ENCODE measurements at places on chromosomes 2 and 18. TPM values are rescaled to one million over a fixed set of nuclear protein-coding genes. Genes with fewer than 3 reads are reported as not detected.

Gene MBD2
- total RNA-seq, result 143 TPM

DNA sequence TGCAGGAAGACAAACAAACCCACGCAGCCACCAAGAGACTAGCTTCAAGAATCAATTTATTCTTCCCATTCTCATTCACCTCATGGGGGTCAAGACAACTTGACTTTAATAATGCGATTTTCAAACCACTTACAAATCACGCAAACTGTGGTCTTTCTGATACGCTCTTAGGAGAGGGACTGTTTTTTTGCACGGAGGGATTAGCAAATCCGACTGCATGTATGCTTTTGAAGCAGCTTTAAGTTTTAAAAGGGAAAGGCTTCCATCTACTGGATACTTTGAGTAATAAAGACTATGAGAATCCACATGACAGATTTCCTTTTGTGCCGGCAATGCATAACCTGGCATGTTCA, 322.9 kb upstream of the KCNJ3 start:
- no peak for DNase-seq

Gene ALPI
- total RNA-seq, result not detected

DNA sequence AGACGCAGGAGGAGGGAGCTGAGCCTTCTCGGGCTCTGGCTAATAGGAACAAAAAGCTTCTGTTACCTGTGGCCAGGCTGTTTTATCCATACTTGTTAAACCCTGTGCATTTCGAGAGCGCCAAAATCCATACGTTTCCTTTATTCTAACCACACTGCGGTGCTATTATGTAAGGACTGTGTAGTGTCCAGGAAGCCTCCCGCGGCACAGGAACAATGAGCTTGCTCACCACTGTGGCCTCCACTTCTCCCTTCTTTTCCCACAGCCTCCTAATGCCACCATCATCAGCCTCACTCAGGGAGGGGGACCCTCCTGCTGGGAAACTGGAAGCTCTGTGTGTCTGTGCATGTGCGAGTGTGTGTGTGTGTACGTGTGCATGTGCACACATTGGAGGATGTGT, 268.5 kb downstream of the HAUS1 start:
- DNase-seq, result no peak

DNA sequence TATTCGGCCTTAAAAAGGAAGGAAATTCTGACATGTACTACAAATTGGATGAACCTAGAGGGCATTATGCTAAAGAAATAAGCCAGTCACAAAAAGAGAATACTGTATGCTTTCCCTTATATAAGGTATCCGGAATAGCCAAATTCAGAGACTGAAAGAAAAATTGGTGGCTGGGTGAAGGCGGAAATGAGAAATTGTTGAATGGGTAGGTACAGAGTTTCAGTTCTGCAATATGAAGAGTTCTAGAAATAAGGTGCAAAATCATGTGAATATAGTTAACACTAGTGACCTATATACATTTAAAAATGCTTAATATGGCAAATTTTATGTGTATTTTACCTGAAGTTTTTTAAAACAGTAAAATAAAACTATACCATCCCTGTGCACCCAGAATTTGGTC, 43.1 kb downstream of the RMP24 start:
- no peak for DNase-seq

DNA sequence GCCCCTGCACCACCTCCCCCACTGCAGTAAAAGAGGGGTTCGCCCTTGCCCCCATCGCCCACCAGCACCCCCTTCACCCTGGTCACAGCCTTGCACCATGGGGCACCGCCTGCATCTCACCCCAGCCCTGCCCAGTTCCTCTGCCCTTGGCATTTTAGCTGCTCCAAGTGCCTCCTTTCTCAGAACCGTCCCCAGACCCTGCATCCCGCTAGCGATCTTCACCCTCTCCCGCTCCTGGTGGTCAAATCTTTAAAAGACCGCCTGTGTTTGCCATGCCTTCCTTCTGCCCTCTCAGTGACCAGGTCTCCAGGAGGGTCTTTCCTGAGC, 114.7 kb upstream of the OTOS start:
- DNase-seq, result no peak

DNA sequence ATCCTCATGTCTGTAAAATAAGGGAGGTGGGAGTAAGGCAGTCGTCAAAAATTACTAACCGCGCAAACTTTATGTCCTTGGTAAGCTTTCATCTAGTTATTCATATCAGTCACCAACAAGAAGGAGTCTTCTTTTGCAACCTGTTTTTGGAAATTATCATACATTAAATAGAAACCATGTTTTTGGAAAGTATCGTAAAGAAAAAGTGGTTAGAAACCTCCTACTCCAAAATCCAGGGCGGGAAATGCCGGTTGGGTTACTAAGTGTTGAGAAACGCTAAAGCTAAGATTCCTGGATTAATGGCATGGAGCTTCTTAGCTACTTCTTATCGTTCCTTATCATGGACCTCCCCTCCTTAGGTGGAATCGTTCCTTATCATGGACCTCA, 778 bp downstream of the BBS5 start:
- no peak for DNase-seq

- no peak for DNase-seq
Observed at GRCh38 chr18:59035591-59035990, 104.1 kb upstream of the SEC11C start.

Gene LYPD6B
- not detected for total RNA-seq

Gene THSD7B
- not detected for total RNA-seq

DNA sequence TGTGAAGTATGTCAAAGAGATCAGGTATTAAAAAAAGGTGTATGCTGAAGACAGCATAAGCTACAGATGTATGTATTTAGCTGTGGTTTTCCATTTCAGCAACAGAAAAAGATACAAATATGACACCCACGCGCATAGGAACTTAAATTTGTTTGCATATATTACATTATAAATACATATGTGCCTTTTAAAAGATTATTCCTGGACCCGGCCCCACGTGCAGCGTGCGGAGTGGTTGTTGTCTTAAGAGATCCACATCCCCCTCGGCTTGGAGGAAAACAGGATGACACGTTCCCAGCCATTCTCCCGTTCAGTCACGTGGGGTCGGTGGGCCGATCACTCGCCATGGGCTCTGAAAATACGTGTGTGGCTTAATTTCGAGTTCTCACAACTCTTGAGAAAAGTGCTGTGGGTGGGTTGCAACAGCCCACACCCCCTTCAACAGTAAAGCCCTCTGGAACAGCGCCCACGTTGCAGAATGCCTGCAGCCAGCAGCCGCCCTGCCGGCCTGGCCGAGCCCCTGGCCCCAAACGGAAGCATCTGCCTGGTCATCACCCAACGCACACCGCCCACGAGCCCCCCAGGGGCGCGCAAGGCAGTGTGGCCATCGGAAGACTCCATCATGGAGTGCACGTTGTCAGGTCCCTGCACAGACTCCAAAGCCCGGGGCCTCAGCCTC, 18.6 kb upstream of the KCNG2 start:
- no peak for DNase-seq

GRCh38 chr2:180247658-180248057, 240.6 kb upstream of the CWC22 start:
- no peak for DNase-seq

DNA sequence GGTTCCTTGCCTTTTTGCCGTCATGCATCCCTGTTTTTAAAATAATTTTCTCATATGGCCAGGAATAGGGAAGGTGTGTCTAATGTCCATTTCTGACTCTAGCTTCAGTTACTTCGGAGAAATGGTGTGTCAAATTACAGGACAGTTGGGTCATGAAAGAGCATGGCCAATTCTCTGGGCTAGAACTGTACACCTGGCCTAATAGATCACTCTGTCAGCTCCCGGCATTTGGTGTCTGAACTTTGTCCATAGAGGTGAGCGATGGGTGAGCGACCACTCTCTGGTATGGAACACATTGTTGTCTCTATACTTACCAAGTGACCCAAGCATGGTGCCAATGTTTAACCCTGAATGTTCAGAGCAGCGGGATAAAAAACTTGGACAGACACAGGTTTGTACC, 38.3 kb upstream of the ASB18 start:
- no peak for DNase-seq

Gene RGPD4
- 0.14 TPM for total RNA-seq

Gene MMADHC
- total RNA-seq, result 94.7 TPM

DNA sequence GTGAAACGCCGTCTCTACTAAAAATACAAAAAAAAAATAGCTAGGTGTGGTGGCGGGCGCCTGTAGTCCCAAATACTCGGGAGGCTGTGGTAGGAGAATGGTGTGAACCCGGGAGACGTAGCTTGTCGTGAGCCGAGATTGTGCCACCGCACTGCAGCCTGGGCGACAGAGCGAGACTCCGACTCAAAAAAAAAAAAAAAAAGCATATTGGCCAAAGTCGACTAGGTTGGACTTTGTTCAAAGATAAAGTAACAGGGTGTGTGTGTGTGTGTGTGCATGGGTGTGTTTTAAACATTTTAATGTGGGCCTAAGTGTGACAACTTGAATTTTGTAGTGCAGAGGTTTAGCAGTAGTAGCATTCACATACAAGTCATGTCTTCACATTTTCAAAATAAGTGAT, 11.7 kb downstream of the GEMIN6 start:
- DNase-seq, result no peak

DNA sequence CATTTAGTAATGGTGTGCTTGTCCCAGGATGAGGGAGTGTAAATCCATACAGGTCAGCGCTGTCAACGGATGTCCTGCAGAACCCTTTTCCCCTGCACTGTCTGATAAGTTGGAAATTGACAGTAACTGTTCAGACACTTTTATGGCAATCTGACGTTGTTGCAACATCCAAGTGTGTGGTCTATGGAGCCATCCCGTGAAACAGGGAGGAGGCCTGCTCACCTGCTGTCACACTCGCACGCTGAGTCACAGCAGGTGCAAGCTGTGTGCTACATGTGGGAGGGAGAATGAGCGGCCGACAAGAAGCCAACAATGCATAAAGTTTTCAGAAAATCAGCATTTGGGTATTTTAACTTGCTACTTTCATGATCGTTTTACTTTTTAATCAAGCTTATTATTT, 43.7 kb upstream of the RMDN2 start:
- no peak for DNase-seq

Gene KRCC1
- total RNA-seq, result 11.5 TPM

DNA sequence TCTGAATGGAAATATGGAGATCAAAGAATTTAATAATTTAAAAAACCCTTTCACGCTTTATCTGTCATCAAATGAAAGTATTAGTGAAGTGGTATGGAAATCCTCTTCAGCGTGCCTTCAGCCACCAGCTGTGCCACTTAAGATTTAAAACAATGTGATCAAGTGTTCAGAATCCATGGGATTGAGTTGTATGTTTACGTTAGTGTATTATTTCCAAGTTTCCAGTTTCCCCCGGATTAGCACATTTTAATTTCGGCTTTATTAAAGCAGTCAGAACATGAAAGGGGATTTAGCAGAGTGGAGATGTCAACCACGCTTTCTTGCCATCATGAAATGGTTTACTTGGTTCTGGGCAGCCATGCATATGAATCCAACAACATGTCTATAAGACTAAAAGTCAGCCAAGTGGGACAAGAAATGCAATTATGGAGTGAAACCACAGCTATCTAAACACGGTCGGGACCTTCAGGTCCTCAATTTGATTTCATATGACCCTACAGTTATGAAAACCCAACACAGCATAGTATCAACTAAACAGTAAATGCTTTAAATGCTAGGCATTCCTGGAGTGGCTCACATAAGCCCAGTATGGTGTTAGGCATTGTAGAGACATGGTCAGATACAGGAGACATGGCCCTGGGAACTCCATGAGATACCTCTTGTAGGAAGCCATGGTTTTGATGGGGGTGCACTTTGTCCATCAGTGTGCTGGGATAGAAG, 224.9 kb upstream of the EPAS1 start:
- no peak for DNase-seq

DNA sequence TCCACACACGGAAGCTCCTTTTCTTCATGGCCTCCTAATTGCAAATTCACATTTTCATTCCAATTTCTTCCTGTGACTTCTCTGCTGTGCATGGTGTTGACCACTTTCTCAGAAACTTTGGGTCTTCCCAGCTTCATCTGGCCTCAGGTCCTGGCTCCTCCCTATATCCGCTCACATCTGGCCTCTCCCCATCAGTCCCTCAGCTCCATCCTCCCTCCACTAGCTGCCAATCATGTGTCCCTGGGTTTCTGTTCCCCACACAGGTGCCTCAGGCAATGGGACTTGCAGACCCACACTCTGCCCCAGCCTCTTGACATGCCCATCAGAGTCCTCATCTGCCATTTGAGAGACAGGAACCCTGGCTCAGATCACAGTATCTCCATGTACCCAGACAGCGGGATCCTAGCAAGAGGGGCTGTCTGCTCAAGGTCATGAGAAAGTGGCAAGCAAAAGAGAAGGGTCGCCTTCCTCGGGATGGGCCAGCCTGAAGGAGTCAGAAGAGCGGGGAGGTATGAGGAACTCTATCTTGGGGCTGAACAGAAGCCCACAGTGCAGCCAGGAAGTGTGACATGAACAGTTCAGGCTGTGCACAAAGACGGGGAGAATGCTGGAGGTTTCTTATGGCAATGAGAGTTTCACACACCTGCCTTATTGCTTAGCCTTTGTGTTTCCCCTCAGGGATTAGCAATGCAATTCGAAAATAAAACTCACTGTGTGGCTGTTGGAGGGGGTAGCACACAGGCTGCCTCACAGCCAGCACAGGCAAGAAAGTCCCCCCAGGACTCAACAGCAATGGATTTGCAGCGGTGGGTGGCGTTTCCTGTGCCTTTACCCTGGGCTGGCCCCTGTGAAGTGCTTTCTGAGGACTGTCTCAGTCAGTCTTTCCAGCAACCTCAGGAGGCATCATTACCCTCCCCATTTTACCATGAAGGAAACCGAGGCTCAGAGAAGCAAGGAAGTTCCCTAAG, 69.5 kb downstream of the COPS8 start:
- peak; percentile 71 for DNase-seq

Gene CTNNA2
- total RNA-seq, result not detected

Gene ALLC
- total RNA-seq, result not detected

DNA sequence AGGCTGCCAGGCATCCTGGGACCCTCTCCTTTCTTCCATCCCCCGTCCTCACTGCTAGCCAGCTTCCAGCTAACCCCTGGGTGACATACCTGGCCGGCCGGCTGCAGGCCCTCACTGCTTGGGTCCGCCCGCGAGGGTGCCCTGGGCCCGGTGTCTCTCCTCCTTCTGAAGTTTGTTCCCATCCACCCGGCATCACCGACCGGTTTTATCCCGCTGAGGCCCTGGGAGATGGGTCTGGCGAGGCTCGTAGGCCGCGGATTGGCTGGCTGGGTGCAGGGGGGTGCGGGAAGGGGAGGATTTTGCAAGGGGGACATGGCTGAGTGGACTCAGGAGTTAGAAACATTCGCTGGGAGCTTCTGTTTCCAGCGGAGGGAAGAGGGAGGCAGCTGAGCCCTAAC, at the start of gene PAX8:
TSS of gene PAX8 (minus strand) at position 180 of the 398 bp plus-strand sequence. CDS start 527 bp downstream, outside the sequence.
- DNase-seq, result no peak

DNA sequence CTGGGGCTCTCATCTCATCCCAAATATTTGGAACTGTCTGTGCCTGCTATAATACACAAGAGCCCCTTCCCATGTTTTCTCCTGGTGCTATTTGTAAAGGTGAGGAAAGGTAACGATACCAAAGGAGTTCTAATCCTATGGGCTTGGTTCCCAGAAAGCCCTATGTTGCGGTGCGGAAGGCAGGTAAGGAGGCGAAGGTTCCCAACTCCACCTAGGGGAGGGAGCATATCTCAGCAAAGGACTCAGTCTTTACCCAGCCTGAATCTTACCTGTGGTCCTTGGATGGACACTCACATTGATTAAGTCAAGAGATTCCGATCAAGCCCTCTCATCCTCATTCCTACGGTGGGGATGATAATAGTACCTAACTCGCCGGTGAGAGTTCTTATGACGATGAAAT, 140.1 kb downstream of the BCL2 start:
- DNase-seq, result no peak

Gene HOXD12
- not detected for total RNA-seq

All from activated CD4-positive, alpha-beta T cell treated with anti-CD3 and anti-CD28 coated beads for 36 hours (primary cell).